Left kidney (tissue), 8 donors: ENCODE measurements at places on chromosomes 16 and 17. TPM values are rescaled to one million over a fixed set of nuclear protein-coding genes. Genes with fewer than 3 reads are reported as not detected.

TBC1D3E gene
- not detected for polyA plus RNA-seq

GRCh38 chr17:79003661-79004411, 5.7 kb downstream of the CANT1 start:
- no peak for DNase-seq

EIF1 gene
- polyA plus RNA-seq: 702 TPM

CACNB1 gene
- 12.2 TPM for polyA plus RNA-seq

GRCh38 chr17:1460233-1460632, 4.2 kb upstream of the CRK start:
- no peak for DNase-seq

UMOD gene
- polyA plus RNA-seq: 163 TPM

GRCh38 chr16:22265351-22265750, 31.9 kb upstream of the POLR3E start:
- no peak for DNase-seq

DNA sequence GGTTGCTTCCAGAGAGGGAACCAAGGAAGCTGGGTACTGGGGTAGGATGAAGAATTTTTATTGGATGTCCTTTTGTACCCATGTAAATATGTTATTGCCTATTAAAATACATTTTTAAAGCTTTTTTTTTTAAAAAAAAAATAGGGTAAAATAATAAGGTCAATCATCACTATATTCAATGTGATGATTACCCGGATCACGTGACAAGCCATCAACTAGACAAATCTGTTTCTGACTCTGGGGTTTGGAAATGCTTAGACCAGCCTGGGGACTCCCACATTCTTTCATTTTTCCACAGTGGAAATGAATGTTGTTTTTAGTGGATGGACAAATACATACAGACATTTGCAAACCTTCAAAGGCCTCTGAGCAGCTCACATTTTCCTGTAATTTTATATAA, 79.9 kb upstream of the KIFC3 start:
- DNase-seq: no peak

DNA sequence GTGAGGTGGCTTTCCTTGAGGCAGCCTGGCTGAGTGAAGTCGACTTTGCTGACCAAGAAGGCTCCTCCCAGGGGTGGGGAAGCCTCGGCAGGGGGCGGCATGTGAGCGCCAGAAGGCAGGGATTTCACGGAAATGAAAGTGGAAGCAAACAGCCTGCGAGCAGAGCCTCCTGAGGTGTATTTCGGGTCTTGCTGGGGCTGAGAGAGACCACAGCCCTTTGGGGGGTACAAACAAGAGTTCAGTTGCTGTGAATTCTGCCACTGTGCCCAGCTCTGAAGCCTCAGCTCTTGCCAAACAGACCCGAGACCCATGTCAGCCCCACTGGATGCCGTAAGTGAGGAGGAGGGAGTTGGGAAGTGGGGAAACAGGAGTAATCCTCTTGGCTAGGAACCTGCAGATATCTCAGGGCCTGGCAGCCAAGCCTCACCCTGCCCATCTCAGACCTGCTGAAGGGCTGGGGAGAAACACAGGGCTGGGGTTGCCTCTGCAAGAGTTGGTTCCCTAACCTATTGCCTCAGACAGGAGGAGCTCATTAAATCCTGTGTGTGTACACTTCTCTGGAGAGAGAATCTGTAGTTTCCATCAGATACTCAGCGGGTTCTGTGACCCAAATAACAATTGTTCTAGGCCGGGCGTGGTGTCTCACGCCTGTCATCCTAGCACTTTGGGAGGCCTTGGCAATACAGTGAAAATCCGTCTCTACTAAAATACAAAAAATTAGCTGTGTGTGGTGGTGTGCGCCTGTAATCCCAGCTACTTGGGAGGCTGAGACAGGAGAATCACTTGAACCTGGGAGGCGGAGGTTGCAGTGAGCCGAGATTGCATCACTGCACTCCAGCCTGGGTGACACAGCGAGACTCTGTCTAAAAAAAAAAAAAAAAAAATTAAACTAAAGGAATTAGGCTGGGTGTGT, at the start of gene IFI35:
TSS of gene IFI35 (plus strand) at position 146 of the 913 bp plus-strand sequence. CDS start at position 310, 164 bp downstream.
- DNase-seq: peak; percentile 60

CD79B gene
- polyA plus RNA-seq: 2.1 TPM

KRTAP3-1 gene
- not detected for polyA plus RNA-seq

GRCh38 chr17:327971-328370, 24.6 kb downstream of the RPH3AL start:
- DNase-seq: no peak

- no peak for DNase-seq
Observed at GRCh38 chr16:49928176-49929041, 72.5 kb upstream of the ZNF423 start.

- DNase-seq: no peak
Observed at GRCh38 chr17:22517716-22518115, 825.4 kb downstream of the KCNJ18 start.

DNA sequence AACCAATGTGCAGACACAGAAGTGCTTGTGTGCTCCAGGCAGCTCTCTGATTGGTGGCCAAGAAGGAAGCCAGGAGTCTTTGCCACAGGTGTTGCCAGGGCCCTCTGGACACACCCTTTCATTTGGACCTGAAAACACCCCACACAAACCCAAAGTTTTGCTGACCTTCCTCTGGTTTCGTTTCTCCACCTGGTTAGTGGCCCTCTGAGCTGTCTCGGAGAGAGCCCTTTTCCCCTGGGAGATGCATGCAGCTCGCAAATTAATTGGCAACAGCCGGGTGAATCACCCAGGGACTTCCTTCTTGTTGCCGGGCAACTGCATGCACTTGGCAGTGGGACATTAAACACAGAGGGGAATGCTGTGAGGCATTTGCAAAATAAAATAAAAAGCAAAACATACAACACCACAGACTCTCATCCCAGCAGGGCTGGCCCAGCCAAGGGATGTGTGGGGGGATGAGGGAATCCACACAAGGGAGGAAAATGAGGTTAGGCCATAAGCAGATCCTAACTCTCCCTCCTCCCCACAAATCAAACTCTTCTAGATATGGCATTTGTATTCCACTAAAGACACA, 286.6 kb downstream of the SOX9 start:
- peak; percentile 69 for DNase-seq

- DNase-seq: peak; percentile 58
Observed at GRCh38 chr16:81546781-81547180, 102.2 kb downstream of the CMIP start.

SPN gene
- polyA plus RNA-seq: 2.0 TPM

DNA sequence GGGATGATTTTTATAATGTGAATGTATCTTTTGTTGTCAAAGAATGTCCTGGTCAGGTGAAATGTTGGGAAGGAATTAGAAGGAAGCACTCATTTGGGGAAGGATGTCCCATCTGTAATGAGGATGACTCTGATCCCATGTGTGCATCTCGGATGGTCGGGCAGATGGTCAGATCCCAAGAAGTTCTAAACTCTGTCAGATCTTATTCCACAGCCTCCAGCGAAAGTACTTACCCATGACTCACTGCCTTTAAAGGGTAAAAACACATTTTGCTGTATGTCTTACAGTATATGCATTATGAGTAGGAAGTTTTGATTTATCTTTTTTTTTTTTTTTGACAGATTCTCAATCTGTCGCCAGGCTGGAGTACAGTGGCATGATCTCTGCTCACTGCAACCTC, 548 bp upstream of the KRTAP4-11 start:
- DNase-seq: no peak

IQCK gene
- 44.7 TPM for polyA plus RNA-seq

- no peak for DNase-seq
Observed at GRCh38 chr16:21989751-21990150, 11.2 kb downstream of the PDZD9 start.

GRCh38 chr17:38334480-38335364, 9.0 kb downstream of the GPR179 start:
- no peak for DNase-seq

DNA sequence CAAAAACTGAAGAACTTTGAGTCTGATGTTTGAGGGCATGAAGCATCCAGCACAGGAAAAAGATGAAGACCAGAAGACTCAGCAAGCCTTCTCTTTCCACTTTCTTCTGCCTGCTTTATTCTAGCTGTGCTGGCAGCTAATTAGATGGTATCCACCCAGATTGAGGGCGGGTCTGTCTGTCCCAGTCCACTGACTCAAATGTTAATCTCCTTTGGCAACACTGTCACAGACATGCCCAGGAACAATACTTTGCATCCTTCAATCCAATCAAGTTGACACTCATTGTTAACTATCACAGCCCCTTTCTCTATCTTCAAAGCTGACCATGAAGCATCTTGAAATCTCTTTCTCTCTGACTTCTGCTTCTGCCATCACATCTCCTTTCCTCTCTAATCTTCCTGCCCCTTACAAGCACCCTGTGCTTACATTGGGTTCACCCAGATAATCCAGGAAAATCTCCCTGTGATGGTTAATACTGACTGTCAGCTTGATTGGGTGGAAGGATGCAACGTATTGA, 115.9 kb upstream of the CDH13 start:
- DNase-seq: no peak

DNA sequence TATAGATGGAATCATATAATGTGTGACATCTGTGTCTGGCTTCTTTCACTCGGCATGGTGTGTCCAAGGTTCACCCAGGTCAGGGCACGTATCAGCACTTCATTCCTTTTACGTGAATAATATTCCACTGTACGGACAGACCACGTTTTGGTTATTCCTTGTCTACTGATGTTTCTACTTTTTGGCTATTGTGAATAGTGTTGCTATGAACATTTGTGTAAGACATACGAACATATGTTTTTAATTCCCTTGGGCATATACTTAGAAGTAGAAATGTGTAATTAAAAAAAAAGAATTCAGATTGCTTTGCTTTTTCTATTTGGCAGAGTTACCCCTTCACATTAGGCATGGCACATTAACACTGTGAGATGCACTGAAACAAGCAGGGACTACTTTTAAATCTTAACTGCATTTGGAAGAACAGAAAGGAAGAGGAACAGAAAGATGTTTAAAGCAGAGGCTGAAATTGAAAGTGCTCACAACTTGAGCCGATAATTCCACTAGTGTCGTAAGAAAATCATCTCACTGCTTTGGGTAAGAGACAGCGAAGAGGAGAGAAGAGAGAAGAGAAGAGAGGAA, 105.3 kb downstream of the VPS53 start:
- DNase-seq: no peak

DNA sequence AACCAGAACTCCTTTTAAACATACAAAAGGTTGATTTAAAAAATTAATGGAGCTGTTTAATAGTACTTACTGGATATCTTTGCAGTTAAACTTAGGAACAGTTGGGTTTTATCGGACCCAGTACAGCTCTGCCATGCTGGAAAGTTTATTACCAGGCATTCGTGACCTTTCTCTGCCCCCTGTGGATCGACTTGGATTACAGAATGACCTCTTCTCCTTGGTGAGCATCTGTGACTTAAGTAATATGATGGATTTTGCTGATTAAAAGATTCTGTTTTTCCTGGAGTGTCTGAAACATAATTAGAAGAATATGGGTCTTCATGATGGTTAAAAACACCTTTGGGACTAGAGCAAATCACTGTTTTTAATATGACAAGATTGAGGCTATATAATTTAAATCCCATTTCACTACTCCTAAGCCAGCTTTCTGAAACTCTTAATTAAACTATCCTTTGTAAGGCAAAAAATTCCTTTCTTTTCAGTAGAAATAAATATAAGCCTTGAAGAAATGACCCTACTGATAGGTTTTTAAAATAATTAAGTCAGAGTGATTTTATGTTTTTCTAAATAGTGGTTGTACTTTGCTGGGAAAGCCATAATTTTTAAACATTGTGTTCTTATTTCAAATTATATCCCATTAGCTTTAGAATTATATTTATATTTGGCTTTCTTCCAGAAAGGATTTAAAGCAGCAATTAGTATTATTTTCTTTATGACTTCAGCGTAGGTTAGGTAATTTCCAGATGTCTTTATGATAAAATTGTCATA, 45.7 kb upstream of the KPNB1 start:
- no peak for DNase-seq

- DNase-seq: no peak
Observed at GRCh38 chr16:10362077-10362863, 23.6 kb upstream of the ATF7IP2 start.

- DNase-seq: no peak
Observed at GRCh38 chr16:6864244-6864643, 468.4 kb upstream of the RBFOX1 start.

DNA sequence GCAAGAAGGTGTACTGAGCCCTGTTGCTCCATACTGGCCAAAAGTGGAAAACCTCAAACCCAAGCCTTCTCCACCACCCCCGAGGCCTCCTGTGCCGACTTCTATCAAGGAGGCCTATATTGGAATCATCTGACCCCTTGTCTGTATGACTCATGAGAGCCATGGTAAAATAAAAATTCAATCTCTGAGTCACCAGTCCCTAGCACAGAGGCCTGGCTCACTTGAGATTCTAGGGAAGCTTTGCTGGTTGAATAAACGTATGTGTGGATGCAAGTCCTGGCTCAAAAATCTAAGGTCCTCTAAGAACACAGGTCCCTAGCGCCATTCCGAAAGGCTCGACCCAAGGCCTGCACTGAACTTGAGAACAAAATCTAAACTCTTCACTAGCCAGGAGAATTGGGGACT, 15.0 kb downstream of the NSMCE1 start:
- DNase-seq: no peak

- no peak for DNase-seq
Observed at GRCh38 chr16:4241258-4241927, 487 bp downstream of the SRL start.

- no peak for DNase-seq
Observed at GRCh38 chr16:88640498-88641247, 2.3 kb downstream of the IL17C start.

SCNN1B gene
- polyA plus RNA-seq: 14.1 TPM

DNA sequence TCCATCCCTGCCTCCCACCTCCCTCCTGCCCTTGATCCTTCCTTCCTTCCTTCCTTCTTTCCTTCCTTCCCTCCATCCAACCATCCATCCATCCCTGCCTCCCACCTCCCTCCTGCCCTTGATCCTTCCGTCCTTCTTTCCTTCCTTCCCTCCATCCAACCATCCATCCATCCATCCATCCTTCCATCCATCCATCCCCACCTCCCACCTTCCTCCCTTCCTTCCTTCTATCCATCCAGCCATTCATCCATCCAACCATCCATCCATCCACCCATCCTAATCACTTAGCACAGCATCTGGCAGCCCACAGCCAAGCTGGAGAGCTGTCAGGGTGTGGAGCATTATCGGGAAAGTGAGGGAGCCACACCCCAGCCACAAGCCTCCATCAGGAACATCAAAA, 54.5 kb downstream of the TK2 start:
- DNase-seq: no peak

TEKT1 gene
- polyA plus RNA-seq: 0.62 TPM

DNA sequence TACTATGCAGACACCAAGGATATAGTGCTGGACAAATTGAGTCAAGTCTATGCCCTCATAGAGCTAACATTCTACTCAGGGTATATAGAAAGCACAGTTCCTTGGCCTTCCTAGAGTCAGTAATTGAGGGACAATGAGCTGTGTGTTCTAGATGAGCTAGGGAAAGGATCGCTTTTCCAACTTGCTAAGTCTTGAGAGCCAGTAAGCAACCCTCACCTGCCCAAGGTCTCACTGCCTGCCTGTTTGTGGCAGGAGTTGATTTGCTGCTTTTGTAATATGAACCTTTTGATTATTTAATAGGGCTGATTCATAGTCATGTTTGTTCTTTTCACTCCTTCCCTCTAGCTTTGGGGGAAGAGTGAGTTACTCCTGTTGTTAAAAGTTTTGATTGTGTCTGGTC, 6.5 kb downstream of the DDX42 start:
- DNase-seq: no peak
